ENCODE measurements at places on chromosomes 16 and 17. TPM values are rescaled to one million over a fixed set of nuclear protein-coding genes. Genes with fewer than 3 reads are reported as not detected.

- no peak overlapping the region for H3K27ac ChIP-seq
- H3K4me1 ChIP-seq, result no peaks in the 10 kb centered on the region
- no peaks in the 10 kb centered on the region for H3K36me3 ChIP-seq
- no peak overlapping the region for H3K4me3 ChIP-seq
- H3K27me3 ChIP-seq, result no peaks in the 10 kb centered on the region
These were observed 224.1 kb downstream of the GSG1L start for GRCh38 chr16:27839419-27839818.

DNA sequence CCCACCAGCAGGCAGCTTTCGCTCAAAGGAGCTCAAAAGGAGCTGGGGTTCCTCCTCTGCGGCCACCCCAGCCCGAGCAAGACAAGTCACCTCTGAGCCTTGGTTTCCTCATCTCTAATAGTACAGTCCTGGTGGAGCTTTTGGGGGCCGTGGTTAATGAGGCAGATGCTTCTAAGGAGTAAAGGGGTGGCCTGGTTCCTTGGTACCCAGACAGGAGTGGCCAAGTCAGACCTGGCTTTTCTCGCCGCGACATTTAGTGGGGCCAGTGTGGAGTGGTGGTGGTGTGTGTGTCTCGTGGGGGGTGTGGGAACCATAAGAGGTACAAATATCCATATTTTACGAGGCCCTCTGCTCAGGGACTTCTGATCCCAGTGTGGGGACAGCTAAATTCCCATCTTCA is 6.7 kb downstream of the FOXF1 start:
- peak overlapping the region; percentile 31 for H3K27ac ChIP-seq
- H3K4me3 ChIP-seq, result no peak overlapping the region
- DNase-seq, result no peak
- no peaks in the 10 kb centered on the region for H3K36me3 ChIP-seq
- H3K4me1 ChIP-seq, result no peaks in the 10 kb centered on the region
- peaks cover 3% of the 10 kb centered on the region for H3K27me3 ChIP-seq

DNA sequence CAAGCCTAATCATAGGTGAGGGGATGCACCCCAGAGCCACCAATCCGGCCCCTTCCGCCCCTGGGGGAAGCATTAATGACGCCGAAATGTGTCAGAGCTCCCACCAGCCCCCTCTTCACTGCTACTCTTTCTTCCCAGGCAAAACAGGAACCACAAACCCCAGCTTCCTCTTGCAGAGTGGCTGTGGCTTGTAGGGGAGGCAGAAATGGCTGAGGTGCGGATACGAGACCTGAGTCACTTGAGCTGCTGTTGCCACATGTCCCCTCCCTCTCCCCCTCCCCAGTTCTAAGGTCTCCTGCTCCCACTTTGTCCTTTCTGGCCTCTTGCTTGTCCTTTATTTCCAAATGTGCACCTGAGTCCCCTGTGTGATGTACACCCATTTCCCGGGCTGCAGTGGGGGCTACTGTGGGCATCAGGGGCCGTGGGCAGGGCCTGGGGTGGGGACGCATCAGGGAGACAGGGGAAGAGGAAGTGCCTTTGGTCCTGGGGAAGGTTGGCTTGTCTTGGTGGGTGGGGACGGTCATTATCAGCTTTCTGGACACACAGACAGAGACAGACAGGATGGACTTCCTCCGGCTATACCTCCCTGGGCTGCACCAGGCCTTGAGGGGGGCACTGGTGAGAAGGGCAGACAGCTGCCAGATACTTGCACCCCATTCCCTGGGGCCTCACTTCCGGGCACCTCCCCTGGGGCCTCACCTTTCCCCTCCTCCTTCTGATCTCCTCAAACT is at the start of gene APOBR:
Gene APOBR (plus strand): TSS at position 523 of the 731 bp plus-strand sequence. CDS start 39 bp downstream, at position 562.
- no peaks in the 10 kb centered on the region for H3K36me3 ChIP-seq
- no peak within 1 kb of the TSS for H3K4me3 ChIP-seq
- peak; percentile 31 for DNase-seq

DNA sequence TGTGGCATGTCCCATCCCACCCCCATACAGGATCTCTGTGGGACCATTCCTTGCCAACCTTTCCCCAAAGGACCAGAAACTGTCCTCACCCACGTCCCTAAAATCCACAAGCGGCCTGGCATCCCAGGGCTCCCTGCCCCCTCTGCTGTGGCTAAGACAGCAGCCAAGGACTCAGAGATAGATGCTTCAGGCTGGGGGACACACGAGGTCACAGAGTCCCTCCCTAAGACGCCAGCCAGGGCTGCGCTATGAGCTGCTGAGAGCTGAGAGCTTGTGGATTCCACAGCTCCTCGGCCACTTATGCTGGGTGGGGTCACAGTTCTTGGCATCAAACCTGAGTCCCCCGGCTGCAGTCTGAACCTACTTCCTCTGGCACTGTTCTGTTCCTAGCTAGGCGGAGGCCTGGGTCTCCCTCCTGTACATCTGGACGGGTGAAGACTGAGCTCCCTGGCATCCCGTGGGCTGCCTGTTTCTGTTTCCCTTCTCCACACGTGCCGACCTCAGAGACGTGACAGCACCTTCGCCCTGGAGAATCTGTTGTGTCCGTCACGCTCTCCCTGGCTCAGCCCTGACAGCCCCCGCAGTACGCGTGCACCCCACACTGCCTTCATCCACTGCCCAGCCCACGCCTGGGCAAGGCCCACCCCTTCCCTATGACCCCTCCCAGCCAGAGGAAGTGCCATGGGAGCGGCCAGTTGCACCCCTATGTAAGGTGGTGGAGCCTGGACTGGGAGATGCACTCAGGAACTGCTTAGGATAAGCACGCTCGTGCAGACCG is 61.2 kb downstream of the ENGASE start:
- H3K4me3 ChIP-seq, result no peak overlapping the region
- H3K4me1 ChIP-seq, result peaks cover 8% of the 10 kb centered on the region
- no peaks in the 10 kb centered on the region for H3K36me3 ChIP-seq
- H3K27me3 ChIP-seq, result peaks cover 32% of the 10 kb centered on the region

DNA sequence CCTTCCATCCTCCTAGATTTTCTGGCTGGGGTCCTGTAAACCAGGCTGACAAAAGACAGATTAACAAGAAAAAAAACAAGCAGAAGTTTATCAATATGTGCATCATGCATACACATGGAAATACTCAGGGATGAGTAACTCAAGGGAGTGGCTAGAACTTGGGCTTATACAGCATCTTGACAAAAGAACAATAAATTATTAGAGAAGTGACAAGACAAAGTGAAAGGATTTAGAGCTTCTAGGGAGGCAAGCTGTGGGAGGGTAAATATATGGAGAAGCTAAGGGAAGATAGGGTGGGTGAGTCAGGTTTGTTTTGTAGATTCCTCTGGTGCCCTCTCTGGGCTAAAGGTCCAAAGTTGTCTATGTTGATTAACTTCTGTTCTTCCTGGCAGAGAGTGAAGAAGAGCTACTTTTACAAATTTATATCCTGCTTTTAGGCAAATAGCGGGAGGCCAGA is 48.0 kb upstream of the NDRG4 start:
- no peak overlapping the region for H3K27ac ChIP-seq
- DNase-seq, result no peak
- H3K36me3 ChIP-seq, result no peaks in the 10 kb centered on the region
- H3K4me3 ChIP-seq, result no peak overlapping the region

DNA sequence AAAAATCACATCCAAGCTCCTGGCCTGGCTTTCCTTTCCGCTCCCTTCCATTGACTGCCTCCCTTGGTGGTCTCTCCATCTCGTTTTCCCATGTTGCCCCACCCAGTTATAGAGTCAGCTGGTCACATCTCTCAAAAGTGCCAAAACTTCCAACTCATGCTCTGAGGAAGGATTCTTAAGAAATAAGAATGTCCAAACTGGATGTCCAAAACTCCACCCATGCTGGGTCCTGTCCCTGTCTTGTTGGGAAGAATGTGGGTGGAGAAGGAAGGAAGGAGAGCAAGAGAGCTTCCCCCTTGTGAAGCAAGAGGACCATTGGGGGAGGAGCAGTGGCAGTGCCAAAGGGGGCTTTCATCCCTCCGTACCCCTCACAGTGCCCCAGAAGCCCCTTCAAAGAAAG is 44.6 kb upstream of the MAP3K14 start:
- no peak for DNase-seq
- no peaks in the 10 kb centered on the region for H3K36me3 ChIP-seq
- H3K4me3 ChIP-seq, result no peak overlapping the region
- H3K4me1 ChIP-seq, result no peaks in the 10 kb centered on the region

DNA sequence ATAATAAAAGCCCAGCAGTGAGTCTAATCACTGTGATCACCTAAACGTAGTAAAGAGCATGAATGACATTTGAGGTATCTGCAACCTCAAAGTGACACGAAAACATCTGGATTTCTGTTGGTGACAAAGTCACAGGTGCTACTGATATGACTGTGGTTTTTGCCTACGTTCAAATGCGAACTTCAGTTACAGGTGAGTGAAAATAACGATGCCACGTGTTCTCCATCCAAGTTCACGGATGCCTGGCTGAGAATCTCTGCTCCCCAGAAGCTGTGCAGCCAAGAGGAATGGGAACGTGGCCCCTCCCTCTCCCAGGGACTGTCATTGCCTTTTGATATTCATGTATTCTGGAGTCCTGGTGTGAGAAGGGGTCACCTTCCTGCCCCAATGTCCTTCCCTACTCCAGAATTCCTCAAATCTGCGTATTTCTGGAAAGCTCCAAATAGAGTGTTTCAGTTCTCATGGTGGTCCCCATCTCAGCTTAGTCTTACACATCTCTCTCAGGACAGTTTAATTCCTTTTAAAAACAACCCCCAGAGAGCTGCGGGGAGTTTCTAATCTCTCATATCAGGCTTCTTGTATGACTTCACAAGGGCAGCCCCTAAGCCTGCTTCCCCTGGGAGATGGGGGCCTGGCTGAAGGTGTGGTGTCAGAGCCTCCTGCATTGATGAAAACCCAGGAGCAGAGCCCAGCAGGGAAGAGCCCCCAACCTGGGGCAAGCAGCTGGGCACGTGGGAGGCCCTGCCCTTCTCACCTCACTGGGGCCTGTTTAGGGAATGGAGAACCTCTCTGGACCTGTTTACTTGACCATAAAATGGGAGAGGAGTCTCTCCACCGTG is 25.8 kb downstream of the PIK3R5 start:
- no peaks in the 10 kb centered on the region for H3K27me3 ChIP-seq
- H3K4me1 ChIP-seq, result no peaks in the 10 kb centered on the region
- H3K27ac ChIP-seq, result no peak overlapping the region
- no peak for DNase-seq

DNA sequence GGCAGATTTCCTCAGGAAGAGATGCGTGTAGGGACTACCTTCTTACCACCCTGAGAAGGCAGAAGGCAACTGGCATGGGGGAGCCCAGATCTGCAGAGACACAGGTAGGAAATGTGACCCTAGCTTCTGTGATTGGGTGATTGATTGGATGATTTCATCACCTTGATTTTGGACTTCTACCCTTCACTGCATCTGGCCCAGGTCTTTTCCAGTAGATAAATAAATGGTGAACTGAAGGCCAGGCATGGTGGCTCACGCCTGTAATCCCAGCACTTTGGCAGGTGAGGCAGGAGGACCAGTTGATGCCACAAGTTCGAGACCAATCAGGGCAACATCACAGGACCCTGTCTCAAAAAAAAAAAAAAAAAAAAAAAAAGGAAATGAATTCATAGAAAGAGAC is 14.7 kb upstream of the SMURF2 start:
- peaks cover 6% of the 10 kb centered on the region for H3K4me1 ChIP-seq
- H3K4me3 ChIP-seq, result no peak overlapping the region
- H3K27me3 ChIP-seq, result no peaks in the 10 kb centered on the region
- no peak for DNase-seq
- H3K27ac ChIP-seq, result no peak overlapping the region
- no peaks in the 10 kb centered on the region for H3K36me3 ChIP-seq

MT1A gene
- total RNA-seq, result not detected

ABCC12 gene
- total RNA-seq, result not detected
